ENCODE measurements at places on chromosomes 11 and 22.

- DNase-seq: no peak
These were observed 385.6 kb downstream of the DCDC1 start for GRCh38 chr11:30983776-30984441.

DNA sequence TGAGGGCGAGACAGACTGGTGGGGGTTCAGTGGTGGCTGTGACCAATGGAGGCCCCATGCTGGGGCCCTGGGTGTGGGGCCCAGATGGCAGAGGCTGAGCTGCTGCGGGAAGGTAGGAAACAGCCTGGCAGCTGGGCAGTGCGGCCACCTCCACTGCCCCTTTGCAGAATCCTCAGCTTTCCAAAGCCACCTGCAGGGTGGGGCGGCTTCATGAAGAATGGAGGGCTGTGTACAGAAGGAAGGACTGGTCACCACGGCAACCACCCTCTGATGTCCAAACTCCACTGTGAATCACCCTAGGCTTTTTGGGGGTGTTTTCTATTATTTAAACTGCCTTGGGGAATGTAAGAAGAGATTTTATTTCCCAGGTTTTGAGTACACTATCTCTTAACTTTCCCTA lies 166.3 kb upstream of the NAV2 start:
- DNase-seq: no peak

- no peak for DNase-seq
These were observed 11.3 kb downstream of the LRFN4 start for GRCh38 chr11:66868082-66868725.

DNA sequence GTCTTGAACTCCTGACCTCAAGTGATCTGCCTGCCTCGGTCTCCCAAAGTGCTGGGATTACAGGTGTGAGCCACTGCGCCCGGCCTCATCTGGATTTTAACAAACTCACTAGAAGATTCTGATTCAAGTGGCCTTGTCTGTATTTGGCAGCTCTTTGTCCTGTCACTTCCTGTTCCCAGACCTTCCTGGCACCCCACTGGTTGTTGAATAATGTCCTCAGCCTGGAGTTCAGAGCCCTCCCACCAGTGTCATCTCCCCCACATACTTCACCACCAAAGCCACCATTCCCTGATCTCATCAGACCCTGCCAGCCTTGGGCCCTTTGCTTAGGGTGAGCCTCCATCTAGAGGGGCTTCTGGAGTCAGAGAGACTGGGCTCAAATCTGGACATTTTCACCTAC lies 3.3 kb downstream of the PELI3 start:
- no peak for DNase-seq

- no peak for DNase-seq
These were observed 43.1 kb upstream of the PPARA start for GRCh38 chr22:46107089-46107664.

- no peak for DNase-seq
These were observed 64.6 kb downstream of the CLPB start for GRCh38 chr11:72369743-72370142.

GRCh38 chr22:41429232-41429950 lies 17.2 kb downstream of the TOB2 start:
- no peak for DNase-seq

DNA sequence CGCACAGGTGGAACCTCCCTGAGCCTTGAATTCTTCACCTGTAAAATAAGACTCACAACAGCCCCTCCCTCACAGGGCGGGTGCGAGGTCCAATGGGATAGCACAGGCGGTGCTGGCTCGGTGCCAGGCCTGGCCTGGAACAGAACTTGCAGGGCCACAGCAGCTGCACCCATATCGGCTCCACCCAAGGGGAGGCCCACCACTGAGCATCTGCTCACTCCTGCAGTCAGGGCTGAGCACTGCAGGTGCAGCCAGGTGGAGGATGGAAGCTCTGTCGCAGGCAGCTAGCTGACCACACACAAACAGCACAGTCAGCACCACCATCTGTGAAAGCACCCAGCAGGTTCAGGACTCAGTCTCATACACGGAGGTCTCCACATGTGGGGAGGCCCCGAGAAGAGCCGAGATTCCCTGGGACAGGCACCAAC lies 19.6 kb downstream of the VPS37C start:
- no peak for DNase-seq

- DNase-seq: no peak
These were observed 24.7 kb downstream of the GAL start for GRCh38 chr11:68709062-68709461.

- no peak for DNase-seq
These were observed 446.2 kb upstream of the CHORDC1 start for GRCh38 chr11:90669094-90669493.

DNA sequence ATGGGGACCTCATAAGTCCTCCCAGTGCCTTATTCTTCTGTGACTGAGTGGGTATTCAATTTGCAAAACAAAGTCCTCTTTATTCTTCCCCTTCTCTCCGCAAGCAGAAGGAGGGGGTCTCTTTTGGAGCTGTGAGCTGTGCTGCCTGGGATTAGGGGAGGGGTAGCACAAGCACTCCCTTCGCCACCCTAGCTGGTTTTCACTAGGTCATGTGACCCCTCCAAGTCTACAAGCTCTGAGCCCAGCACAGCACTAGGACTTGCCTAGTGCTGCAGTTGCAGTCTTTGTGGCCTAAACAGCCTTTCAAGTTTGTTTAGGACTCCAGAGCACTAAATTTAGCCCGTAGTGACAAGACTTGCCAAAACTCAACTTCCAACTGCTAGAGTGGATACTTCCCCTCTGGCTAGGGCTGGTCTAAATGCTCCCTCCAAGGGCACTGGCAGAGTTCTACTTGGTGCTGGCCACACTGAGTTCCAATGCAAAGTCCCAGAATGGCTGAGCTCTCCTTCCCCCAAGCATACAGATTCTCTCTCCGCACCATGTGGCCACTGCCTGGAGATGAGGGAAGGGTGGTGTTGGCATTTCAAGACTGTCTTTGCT lies 25.4 kb downstream of the TAF1D start:
- DNase-seq: no peak

DNA sequence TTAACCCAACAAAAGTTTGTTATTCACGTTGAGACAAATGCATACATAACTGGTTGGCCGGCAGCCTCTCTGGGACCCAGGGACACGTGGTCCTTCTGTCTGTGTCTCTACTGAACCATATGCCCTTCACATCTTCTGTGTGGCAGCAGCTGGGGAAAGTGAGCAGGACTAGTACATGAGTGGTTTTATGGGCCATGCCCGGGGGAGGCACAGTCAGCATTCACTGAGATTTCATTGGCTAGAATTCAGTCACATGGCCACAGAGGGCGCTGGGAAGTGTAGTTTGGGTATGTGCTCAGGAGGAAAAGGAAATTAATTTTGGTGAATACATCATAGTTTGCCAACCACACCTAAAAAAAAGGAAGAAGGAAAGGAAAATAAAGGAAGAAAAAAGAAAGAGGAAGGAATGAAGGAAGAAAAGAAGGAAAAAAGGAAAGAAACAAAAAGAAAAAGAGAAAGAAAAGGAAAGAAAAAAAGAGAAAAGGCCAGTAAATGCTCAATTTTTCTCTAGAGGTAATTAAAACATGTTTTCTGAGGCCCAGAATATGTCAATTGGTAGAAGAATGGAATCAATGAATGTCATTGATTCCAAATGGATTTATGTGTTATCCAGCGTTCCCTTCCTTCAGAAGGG lies 55.9 kb upstream of the KIRREL3 start:
- DNase-seq: no peak

DNA sequence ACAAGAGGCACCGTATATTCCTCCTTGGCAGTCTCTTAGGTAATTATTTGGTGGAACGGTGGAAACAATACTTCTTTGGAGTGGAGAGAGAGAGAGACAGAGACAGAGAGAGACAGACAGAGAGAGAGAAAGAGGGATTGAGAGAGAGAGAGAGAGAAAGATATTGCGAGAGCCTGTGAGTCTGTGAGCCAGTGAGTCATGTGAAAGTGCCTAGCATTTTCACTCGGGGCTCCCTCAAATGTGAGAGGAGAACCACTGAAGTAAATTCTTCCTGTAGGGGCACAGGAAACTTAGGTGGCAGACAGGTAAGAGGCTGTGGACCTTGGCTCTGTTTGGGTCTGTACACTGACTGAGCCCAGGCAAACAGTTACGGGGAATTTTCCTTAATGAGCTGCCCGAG lies 31.6 kb upstream of the SNX19 start:
- no peak for DNase-seq

- peak; percentile 30 for DNase-seq
These were observed 37.2 kb downstream of the MUC5B start for GRCh38 chr11:1260023-1260501.

GRCh38 chr22:39624501-39624821 lies 53.9 kb downstream of the CACNA1I start:
- DNase-seq: no peak

DNA sequence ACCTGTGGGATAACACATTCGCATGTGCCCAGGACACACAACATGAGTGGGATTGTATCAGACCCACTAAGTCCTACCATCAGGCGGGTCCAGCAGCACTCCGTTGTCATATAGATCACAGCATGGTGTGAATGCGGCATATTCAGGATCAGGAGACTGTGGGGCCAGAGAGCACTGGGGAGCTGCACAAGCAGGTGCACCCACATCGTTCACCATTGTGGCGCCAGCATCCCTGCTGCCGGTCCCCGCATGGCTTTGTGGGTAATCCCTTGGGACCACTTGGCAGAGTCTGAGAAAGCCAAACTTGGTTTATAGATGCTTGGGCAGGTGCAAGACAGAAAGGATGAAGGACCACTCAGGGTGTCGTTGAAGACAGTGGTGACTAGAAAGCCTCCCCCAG lies 201.6 kb upstream of the B3GAT1 start:
- no peak for DNase-seq

- no peak for DNase-seq
These were observed 148.4 kb downstream of the ME3 start for GRCh38 chr11:86523738-86524619.

GRCh38 chr11:18229501-18229900 lies 7.1 kb downstream of the SAA4 start:
- DNase-seq: no peak

GRCh38 chr22:22865311-22866072 lies 22.1 kb upstream of the IGLL5 start:
- peak; percentile 46 for DNase-seq
